Suppressor macrophage (primary cell): ENCODE measurements at places on chromosomes 13 and 19.
A peak's percentile ranks its signal among the peaks of the same experiment; 100 is the strongest.

DNA sequence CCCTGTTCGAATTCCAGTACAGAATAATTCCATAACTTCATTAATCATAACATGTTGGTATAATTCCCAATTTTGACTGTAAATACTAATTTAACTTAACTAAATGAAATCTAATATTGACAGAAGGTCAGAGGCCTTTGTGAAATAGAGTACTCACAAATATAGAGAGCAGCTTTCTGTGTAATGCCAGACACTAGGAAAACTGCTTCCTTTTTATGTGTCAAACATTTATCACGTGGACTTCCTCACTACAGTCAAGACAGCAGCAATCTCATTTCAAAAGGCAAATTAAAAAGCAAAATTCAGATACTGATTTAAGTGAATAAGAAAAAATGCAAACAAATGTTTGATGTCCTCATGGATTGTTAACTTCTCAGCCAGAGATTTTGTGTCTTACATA is 13.1 kb downstream of the ITM2B start:
- no peak for DNase-seq

- no peak for DNase-seq
These were observed 183.9 kb upstream of the SLC10A2 start for GRCh38 chr13:103250071-103250470.

GRCh38 chr13:49759503-49759902 is 33.0 kb downstream of the KPNA3 start:
- DNase-seq: no peak

DNA sequence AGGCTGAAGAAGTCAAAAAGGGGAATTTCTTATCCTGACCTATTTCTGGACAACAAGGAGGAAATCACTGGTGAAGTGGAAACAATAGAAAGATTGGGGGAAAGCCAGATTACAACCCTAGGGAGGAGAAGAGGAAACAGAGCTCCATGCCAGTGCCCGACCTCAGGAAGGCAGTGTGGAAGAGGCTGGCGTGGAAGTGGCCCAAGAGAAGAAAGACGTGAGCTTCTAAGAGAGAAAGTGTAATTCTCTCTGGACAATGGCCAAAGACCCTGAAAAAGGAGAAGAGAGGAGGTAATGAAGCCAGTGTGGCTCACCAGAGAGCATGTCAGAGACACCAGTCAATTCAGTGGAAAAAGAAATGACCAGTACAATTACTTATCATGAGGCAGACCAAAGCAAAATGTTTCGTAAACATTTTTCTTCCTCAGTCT is 52.6 kb upstream of the URAD start:
- DNase-seq: peak; percentile 65

DNA sequence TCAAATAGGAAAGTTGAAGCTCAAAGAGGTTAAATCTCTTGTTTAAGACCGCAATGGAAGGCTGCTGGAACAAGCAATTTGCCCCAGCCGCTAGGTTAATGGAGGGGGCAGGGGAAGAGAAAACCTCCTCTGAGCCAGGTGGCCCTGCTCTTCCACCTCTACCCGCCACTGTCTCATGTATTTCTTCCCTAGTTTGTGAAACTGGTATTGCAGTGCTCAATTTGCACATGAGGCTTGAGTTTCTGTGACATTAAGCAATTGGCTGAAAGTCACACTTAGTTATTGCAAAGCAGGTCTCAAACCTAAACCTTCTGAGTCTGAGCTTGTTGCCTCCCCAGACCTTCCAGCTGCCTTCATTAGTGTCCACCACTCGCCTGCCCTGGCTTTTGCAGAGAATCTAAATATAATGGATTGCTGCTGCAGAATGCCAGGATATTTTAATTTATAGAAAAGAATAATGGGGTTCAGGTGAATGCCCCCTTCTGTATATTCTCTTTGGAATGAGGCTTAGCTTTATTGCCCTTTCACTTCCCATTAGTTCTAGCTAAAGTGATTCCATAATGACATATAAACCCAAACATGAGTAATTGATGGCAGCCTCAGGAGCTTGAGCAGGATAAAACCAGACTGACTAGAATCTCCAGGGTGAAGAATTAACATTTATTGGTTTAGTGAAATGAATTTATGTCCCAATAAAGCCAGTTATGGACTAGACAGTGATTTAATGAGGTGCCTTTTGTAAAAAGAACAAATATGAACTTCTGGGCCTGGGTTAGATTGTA is 27.0 kb upstream of the OLFM4 start:
- DNase-seq: no peak

DNA sequence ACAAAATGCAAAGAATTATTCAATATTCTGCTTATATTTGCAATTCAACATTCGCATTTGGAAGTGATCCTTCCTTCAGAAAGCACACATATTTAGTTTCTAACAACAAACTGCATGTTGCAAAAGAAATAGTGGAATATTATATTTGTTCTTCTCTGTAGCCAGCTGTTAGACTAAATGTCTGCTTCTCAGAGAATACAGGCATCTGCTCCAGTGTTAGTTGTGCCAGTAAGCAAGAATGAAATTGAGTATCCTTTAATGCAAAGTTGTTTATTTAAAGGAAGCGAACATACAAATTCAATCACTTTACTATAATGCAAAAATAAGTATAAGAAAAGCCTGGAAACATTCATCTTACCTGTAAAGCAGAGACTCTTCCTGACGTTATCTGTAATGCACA is 663 bp downstream of the SLITRK6 start:
- DNase-seq: no peak

DNA sequence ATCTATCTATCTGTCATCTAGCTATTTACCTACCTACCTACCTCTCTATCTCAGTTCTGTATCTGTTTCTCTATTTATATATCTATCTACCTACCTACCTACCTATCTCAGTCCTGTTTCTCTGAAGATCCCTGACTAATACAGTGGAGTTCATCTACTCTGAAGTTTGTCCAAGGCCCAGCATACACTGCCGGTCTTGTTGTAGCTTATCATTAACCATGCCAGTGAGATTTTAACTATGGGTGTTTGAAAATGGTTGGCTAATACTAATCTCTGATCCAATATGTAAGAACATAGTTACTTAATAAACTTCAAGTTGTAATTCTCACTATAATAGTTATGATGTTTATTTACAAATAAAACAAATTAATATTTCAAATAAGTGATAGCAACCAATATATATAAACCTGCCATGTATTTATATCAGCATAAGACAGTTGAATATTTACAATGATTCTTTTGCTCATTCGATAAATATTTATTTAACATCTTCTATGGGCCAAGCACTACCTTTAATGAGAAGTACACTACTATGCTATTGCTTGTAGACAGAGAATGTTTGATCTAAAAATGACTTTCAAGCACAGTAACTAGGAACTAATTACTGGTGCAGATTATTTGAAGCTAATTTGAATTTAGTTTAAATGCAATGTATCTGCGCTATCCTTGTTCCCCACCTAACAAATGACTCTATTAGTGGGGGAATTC is 242.1 kb downstream of the KLF5 start:
- DNase-seq: no peak

DNA sequence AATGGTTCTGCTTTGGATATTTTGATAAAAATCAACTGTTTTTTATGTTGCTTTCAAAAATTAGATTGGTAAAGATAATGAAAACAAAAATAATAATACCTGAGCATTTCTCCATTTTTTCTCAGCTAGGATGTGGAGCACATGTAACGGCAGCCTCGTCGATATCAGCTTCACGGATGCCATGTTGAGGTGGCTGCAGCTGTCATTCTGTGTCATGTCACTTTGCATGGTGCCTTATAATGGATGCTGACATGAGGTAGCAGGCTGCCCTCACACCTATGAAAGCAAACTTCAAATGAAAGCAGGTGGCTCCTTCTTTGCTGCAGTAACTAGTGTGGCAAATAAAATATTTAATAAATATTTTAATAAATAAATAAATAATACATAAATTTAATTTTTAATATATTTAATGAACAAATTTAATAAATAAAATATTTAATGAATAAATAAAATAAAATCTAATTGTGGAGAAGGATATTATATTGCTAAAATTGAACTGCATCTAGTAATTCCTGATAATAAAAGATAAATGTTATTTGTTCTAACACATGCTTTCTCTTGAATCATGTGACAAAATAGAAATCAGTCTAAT is 955.7 kb upstream of the SLC10A2 start:
- no peak for DNase-seq

- no peak for DNase-seq
These were observed 306.2 kb downstream of the ATP8A2 start for GRCh38 chr13:25677956-25678355.

GRCh38 chr19:50657712-50658440 is 8.6 kb downstream of the C19orf81 start:
- peak; percentile 88 for DNase-seq

- DNase-seq: peak; percentile 19
These were observed 989 bp upstream of the SSC5D start for GRCh38 chr19:55486971-55487923.

- DNase-seq: no peak
These were observed 22.2 kb downstream of the NFIX start for GRCh38 chr19:13017306-13018034.

GRCh38 chr13:52405767-52406494 is at the start of gene THSD1:
THSD1 (minus strand) TSS chr13:52406172; CDS start chr13:52402600, 3,572 bp downstream.
- DNase-seq: no peak

DNA sequence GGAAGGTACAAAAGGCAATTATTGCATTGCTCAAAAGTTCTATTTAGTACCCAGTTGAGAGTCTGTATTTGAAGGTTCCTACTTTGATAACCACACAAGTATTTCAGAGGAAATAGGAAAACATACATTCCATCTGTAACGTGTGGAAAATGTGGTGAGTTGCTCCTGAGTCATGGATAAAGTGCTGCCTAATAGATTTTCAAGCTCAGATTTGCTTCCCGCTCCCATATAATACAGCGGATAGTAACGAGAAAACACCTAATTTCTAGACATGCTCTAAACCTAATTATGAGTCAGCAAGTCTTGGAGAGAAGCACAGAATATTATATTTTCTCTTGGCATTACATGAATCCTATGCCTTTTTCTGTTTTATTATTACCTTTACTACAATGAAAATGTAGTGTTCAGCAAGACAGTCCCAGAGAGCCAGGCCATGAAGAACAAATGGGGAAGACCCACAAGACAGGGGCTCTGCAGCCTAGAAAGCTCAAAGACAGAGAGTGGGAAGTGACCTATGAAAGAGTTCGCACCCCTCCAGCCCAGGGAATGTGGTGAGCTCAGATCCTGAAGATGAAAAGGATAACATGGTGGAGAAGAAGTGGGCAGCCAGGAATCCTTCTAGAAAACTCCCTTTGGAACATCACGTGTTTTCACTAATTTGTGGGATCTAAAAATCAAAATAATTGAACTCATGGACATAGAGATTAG is 116.1 kb downstream of the STARD13 start:
- no peak for DNase-seq
